Stimulated activated CD4-positive, alpha-beta T cell treated with anti-CD3 and anti-CD28 coated beads, Interleukin-2, amount 100 ng/mL, for 24 hours (primary cell): ENCODE measurements at places on chromosomes 4 and X.

DNA sequence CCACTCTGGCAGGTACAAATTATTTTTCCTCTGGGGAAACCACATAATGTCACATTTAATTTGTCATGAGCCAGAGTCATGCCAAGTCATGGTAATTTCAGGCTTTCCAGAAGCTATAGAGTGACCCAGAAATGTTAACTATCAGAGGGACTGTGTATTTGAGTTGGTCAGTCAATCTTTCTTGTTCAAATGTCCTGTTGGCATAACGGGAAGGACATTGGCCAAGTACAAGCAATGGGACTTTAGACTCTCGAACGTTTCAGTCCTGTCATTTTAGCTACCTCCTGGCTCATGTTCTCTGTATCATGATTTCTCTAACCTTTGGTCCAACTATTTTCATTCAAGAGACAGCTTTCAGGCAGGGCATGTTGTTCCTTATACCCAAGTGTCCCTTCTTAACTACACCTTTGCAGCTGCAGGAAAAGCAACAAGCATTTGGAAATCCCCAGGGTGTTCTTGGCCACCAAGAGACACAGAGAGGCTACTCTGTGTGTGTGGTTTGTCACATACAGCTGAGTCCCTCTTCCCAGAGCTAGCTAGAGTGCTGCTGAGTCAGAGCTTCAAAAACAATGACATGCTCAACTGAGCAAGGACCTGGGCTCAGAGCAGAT lies 142.6 kb downstream of the EGF start:
- DNase-seq = no peak

DNA sequence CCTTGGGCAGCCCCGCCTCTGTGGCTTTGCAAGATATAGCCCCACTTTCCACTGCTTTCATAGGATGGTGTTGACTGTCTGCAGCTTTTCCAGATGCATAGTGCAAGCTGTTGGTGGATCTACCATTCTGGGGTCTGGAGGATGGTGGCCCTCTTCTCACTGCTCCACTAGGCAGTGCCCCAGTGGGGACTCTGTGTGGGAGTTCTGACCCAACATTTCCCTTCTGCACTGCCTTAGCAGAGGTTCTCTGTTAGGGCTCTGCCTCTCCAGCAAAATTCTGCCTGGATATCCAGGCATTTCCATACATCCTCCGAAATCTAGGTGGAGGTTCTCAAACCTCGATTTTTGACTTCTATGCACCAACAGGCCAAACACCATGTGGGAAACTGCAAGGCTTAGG lies 153.7 kb downstream of the TBCK start:
- DNase-seq = no peak

DNA sequence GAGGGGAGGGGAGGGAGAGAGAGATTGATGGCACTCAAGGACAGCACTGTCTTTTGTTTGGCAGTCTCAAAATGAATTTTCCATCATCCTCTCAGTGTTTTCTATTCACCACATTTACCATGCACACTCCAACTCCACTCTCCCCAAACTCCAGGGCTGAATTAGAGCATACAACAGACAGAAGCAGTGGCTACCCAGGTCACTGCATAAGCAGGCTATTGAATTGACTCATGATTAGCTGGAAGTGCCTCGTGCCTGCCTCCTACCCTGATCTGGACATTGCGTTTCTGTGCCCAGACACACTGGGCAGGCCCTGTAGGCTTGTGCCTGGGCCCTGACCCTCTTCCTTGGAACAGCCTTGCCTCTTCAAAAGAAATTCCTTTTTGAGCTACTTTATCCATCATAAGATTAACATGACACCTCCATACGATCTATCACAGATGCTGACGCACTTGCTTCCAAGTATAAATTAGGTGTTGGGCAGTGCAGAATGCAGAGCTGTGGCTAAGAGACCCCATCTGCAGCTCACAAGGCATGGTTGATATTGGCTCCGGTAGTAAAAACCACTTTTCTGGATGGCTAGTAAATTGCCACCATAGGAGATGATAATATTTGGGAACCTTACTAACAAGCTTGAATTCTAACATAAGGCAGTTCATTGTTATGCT lies 752.9 kb downstream of the RPA4 start:
- DNase-seq = no peak

DNA sequence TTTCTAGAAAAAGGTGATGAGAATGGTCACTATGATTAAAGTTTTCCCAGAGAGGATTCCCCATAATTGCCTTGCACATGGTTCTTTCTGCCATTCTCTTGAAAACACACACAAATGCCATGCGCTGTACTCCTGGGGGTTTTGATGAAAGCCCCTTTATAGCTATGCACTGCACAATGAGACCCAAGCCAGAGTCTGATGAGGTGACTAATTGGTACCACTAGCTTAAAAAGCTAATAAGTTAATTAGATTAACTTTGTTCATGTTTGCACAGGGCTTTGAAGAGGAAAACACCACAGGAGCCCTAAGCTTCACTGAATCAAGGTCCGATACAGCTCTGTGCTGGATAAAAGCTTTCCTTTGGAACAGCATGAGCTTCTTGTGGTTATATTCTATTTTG lies 132.2 kb downstream of the NKX6-1 start:
- DNase-seq = no peak

DNA sequence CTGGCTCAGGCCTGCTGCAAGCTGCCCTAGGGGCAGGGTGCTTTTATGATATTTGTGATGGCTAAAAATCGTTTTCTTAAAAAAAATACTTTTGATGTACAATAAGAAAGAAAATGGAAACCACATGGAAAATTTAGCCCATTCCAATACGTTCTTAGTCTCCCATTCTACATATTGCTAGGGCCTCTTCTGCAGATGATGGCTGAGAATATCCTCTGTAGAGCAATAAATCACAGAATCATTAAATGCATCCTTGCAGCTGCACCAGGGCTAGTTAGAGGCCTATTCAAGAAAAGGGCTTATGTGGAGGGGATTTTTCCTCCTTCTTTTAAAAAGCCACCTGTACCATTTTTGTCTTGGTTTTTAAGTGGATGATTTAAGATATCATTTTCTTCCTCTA lies 97.6 kb upstream of the C1GALT1C1 start:
- DNase-seq = no peak

- DNase-seq = no peak
Observed at GRCh38 chr4:65392488-65392887, 277.8 kb downstream of the EPHA5 start.

DNA sequence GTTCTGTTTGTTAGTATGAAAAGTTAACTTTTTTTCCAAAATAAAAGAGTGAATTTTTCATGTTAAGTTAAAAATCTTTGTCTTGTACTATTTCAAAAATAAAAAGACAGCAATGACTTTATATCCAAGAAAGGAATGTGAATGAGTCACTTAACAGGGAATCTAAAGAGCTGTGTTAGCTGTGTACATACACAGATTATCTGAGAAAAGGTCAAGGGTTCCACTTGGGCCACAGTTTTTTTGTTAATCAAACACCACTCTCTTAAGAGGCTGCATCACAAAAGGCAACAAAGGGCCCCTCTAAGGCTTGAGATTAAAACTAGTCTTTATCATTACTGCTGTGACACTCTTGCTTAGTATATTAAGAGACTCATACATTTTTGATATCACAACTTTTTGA lies 82.1 kb downstream of the FIP1L1 start:
- DNase-seq = no peak

DNA sequence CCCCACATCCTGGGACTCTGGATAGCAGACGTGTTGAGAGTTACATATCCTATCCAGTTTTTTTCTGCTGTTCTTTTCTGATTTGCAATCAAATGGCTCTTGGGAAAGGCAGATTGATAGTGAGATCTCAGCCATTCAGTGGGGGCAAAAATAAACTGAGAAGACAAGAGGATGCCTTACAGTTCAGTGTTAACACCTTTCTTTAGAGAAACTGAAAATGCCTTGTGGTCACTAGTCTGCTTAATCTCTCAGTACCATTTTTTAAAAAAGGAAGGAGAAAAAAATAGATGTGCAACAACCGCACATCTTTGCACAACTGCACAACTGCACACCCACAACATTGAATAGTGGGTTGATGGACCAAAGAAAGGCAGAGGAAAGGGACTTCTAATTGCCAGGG lies 109.3 kb downstream of the ARHGEF9 start:
- DNase-seq = no peak

DNA sequence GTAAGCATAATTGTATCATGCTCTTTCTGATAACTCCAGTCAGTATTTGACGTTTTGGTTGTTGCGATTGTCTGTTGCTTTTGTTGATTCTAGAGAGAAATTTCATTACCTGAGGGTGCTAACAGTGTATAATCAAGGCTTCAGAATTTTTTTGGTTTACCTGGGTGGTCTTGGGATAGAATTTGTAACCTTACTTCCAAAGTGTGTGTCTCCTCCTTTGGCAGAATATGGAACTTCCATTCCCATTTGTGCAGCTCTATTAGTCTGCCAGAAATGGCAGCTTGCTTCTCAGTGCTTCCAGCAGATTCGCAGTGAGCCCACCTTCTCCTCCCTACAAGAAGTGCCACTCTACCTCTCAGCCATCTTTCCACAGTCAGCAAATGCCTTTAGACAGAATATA lies 5.3 kb downstream of the COPS4 start:
- no peak for DNase-seq

- no peak for DNase-seq
Observed at GRCh38 chrX:16063921-16064320, 59.4 kb upstream of the GRPR start.

DNA sequence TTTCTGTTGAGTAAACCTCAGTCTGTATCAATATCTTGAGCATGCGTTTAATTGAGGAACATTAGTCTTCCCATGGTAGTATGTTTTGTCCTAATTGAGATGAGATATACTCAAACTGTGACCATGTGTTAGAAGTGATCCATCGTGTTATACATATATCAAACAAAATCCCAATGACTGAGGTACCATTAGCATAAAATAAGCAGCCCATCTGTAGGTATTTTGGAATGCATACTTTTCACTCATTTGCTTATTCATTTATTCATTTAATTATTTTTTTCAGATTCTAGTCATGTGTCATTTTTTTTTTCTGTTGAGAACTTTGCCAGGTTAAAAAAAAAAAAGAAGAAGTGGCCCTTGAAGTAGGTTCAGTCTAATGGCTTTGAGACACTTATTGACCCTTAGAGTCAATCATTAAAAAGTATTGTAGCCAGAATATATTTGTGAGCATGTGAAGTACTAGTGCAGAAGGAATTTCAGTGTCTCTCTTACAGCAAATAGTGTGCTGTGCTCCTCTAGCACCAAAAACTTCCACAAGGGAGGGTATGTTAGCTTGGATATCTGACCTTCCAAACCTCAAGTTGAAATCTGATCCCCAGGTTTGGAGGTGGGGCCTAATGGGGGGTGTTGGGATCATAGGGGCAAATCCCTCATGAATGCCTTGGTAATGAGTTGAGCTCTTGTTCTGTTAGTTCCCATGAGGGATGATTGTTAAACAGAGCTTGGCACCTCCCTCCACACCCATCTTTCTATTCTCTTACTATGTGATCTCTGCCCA lies 130.8 kb upstream of the NPY2R start:
- DNase-seq = no peak

DNA sequence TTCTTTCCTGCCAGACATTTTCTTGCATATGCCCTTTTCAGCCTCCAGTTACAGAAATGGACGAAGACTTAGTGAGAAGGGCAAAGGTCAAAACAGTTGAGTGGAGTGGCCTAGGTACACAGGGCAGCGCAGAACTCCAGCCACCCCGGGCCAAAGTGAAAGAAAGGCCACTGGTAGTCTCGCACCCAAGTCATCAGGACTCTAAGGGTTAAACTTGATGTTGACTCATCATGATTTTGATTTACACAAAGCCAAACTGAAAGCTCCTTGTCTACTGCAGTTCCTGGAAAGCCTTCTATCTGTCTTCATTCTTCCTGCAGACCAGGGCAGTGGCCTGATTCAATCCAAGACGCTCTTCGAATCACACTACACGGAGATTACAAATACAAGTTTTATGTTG lies 2.6 kb upstream of the IL13RA1 start:
- DNase-seq = no peak

DNA sequence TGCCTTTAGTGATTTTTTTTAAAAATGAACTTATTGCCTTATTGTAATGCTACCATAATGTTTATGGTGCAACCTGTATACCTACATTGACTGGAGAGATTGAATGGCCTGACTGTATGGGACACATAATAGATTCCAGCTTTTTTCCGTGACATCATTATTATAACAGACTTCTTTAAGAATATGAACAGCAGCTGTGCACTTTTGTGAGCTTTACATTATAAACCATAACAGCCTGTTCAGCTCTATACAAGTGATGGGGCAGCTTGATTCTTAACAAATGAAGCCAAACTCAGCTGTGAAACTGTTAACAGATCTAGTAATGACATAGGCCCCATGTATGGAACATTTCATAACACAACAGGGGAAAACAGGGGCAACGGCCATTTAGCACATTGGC lies 187.0 kb downstream of the BMPR1B start:
- no peak for DNase-seq

DNA sequence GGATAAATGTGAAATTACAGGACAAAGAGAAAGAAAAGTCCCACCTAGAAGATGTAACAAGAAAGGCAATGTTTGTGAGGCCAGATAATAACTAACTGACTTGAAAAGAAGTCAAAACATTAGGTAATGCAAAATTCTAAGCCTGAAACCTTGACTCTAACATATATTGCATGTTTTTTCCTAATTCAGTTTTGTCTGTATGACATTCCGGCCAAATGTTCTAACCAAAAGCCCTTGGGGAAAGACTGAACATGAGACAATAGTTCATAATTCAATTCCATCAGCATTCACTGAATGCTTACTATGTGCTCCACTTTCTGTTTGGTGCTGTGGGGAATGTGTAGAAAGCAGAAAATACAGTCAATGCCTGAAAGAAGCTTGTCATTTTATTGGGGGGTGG lies 84.8 kb upstream of the PLAC1 start:
- DNase-seq = no peak

DNA sequence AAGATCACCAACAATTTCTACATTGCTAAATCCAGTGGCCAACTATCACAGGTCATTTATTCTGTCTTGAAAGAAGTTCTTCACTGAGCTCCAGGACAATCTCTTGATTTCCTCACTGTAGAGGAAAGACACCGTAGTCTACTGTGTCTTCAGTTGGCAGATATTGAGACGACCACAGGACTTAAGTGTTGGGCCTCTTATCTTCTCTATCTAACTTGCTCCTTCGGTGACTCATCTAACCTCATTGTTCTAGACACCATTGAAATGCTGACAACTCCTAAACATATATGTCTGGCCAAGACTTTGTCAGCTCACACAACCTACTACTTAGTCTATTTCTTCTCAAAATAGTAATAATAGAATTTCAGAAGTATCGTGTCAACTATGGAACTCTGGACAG lies 425.8 kb downstream of the ARAP2 start:
- DNase-seq = no peak

DNA sequence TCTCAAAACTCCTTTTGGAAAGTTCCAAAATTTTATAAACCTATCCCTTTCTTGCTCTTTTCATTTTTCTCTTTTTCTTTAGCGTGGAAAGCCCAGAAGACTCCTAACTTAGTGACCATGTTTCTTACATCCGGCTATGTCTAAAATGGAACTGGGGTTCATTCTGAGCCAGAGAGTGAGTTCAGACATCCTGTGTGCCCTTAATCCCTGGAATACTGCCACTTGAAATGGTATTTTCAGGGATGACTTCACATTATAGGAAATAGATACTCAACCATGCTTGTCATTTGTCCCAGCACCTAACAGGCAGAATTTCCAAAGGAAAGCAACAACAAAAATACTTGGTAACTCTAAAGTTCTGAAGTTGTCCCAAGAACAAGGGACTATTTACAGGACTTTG lies 379.6 kb downstream of the ARHGAP24 start:
- no peak for DNase-seq
